ENCODE measurements at places on chromosomes 3 and 15.

GRCh38 chr3:38167591-38167990 lies 2.3 kb downstream of the OXSR1 start:
- no peak for DNase-seq

GRCh38 chr3:120156699-120157098 lies 62.5 kb upstream of the GSK3B start:
- no peak for DNase-seq

GRCh38 chr3:96449346-96449745 lies 365.0 kb upstream of the EPHA6 start:
- no peak for DNase-seq

- DNase-seq = no peak
These were observed 319.9 kb upstream of the GRM7 start for GRCh38 chr3:6540981-6541380.

GRCh38 chr3:150097588-150097890 lies 126.8 kb upstream of the PFN2 start:
- DNase-seq = no peak
